Activated naive CD4-positive, alpha-beta T cell treated with anti-CD3 and anti-CD28 coated beads for 36 hours (primary cell): ENCODE measurements at places on chromosomes 2 and 18. TPM values are rescaled to one million over a fixed set of nuclear protein-coding genes. Genes with fewer than 3 reads are reported as not detected.
A peak's percentile ranks its signal among the peaks of the same experiment; 100 is the strongest.

DNA sequence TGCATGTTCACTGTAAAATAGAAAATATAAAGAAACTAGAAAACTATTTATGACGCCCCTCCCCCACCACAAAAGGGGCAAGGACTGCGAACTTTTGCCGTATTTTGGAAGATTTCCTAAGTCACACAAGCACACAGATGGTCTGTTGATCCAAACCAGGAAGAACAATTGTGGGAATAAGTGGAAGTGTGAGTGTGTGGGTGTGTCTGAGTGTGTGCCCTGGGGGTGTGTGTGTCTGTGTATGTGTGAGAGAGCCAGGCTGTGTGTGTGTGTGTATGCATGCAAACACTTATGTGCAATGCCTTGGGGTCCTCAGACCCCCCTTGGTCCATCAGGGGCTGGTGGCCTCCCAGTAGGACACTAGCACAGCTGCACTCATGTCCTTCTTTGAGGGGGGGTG, 43.1 kb downstream of the HPCAL1 start:
- DNase-seq: no peak

DNA sequence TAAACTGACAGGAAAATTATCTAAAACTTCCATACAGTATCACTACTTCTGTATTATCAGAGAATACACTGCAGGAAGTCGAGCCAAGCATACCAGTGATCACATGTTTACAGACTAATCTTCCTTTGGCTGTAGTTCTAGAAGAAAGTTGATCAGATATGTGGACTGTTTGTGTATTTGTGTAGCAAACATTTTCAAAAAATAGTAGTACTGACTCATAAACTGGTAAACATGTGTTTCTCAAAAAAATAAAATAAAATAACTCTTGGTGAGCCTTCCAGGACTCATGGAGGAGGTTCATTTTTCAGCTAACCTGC, 148.9 kb upstream of the SLC39A10 start:
- no peak for DNase-seq

GRCh38 chr2:37553411-37554154, 117.9 kb downstream of the CDC42EP3 start:
- no peak for DNase-seq

- DNase-seq: no peak
Measured at GRCh38 chr2:138712212-138712979, 67.8 kb downstream of the NXPH2 start.

The TLX2 gene
- 0.10 TPM for total RNA-seq

- DNase-seq: no peak
Measured at GRCh38 chr2:121705390-121705789, 31.3 kb downstream of the NIFK start.

The CFAP53 gene
- 0.40 TPM for total RNA-seq

DNA sequence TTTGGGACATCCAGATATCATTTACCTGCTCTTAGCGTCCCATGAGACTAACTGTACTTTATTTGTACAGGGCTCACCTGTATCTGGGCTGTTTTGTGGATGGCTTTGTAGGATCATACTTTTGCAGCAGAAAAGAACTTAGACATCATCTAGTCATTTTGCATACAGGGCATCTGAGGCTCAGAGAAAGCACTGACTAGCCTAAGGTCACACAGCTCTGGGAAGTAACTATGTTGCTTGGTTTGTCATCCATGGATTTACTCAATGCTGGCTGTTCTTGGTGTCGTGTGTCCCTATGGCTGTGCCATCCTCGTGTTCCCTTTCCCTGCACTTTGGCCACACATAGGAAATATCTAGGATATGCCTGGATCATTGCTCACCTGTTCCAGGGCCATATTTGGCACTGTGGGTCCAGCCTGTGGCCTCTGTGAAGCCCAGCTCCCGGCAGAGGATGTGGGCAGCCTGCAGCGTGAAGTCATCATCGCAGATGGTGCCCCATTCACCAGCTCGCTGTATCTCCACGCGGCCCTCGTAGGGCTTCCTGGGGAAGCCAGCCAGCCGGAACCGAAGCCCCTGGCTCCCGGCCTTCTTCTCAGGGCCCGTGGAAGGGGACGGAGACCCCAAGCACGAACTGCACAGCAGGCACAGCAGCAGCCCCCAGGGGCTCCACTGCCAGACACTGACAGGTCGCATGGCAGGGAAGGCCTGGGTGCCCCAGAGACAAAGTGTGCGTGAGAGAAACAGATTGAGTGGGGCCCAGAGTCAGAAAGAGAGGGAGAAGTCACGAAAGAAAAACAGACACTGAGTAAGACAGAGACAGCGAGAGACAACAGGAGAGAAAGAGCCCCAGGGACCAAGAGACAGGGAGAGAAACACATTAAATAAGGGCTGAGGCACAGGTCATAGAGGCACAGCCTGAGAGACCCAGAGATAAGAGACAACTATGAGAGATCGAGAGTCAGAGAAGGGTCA, 1.5 kb downstream of the LOXL3 start:
- no peak for DNase-seq

The ALPG gene
- total RNA-seq: not detected

GRCh38 chr18:421247-422155, 79.0 kb downstream of the COLEC12 start:
- no peak for DNase-seq

GRCh38 chr2:13114391-13114790, 397.7 kb downstream of the TRIB2 start:
- DNase-seq: no peak

The ATOH8 gene
- not detected for total RNA-seq

DNA sequence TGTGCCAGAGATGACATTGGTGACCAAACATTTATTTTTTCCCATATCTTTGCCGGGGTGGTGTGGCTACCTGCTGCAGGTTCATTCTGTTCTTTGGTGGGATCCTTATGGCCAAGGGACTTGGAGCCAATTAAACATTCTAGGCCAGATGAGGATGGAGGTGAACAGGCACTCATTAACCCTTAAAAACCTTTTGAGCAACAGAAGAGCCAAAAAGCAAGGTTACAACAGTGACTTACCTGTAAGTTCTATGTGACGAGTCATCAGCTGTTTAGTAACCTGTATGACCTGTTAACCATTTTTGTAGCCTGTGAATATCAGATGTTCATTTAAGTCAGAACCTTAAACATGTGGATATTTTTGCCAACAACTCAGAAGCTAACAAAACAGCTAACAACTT, 105.6 kb downstream of the XRCC5 start:
- DNase-seq: no peak

- DNase-seq: no peak
Measured at GRCh38 chr2:174397773-174398172, 2.2 kb downstream of the SCRN3 start.

DNA sequence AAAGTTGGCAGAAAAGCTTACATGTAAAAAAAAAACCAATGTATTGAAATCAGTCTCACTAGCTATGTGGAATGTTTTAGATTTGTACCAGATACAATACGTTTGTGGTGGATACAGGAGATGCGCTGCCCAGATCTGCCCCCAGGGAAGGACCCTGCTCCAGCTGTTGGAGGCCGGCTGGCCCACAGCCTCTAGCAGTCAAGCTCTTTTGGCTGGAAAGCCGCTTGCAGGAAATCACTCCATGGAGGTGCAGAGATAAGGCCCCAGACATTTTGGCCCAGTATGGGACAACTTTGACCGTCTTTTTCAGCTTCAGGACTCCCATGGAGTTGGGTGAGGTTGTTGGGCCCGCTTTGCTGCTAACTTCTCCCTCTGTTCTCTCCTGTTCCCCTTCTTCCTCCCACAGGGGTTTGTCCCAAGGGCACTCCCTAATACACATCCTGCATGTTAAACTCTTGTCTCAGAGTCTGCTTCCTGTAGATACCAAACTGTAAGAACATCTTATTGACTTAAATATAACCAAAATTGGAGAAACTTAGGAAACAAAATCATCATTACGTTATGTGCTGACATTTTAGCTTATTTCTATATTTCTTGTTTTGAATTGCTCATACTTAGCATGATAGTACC, 1.7 kb upstream of the QPCT start:
- no peak for DNase-seq

DNA sequence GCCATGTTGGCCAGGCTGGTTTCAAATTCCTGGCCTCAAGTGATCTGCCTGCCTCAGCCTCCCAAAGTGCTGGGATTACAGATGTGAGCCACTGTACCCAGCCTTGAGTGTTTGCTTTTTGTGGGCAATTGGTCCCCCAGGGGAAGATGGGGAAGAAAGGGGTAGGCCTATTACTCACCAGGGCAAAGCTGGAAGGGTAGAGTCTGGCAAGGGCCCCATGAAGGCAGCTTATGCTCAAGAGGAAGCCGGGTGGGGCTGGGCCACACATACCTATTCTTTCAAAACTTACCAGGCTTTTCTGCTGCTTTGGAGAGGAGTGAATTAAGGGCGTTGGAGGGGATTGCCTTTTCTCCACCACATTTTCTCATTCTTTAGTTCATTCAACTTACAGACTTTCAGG, 24.5 kb upstream of the CD28 start:
- peak; percentile 37 for DNase-seq

The HNMT gene
- not detected for total RNA-seq

- peak; percentile 84 for DNase-seq
Measured at GRCh38 chr2:130824492-130825061, 12.1 kb upstream of the ARHGEF4 start.

The LGALSL gene
- 1.5 TPM for total RNA-seq

GRCh38 chr2:220081171-220081570, 453.7 kb downstream of the SLC4A3 start:
- DNase-seq: no peak

DNA sequence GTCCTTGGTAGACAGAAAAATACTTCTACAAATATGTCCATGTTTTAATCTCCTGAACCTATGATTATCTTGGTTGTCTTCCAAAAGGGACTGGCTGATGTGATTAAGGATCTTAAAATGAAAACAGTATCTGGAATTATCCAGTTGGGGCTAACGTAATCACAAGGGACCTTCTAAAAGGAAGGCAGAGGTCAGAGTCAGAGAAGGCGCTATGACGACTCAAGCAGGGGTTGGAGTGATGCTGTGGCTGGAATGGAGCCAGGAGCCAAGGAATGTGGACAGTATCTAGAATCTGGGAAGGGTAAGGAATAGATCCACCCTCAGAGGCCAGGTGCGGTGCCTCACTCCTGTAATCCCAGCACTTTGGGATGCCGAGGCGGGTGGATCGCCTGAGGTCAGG, 4.2 kb upstream of the USP14 start:
- no peak for DNase-seq

DNA sequence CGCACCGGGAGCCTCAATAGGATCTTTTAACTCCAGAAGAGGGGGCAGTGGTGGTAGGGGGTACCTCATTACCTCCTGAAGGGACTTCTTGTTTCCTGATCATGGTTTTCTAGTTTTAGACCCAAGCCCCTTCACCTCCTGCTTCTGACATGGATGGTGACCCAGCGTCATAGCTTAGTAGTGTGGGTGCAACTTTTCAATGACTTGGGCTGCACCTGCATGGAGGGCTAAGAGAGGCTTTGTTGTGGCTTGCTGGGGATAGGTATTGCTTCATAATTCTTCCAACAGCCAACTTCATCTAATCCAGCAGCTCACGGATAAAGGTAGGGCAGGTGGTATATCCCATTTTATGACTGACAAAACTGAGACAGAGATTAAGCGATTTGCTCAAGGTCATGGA, 3.0 kb downstream of the SLC1A4 start:
- DNase-seq: no peak

DNA sequence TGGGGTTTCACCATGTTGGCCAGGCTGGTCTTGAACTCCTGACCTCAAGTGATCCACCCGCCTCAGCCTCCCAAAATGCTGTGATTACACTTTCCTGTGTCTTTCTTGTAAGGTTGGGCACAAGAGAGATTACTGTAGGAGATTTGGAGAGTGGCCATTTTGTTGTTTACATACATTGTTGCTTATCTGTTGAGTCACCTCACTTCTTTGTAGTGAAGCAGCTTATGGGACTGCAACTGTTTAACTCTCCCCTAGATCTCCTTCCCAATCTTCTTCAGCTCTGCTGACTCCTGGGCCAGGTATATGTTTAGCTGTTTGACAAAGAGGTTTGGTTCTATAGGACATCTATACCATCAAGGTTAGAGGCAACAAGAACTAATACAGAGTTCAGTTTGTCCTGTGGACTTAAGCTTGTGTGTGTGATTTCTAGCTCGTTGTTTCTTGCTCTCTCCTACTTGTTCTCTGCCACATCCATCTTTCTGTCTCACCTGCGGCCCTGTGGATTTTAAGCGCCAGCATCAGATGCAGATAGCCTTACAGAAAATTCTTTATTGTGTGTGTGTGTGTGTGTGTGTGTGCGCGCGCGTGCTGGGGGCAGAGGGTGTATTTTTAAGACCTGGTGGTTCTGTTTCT, 95.4 kb downstream of the HAUS1 start:
- DNase-seq: no peak

DNA sequence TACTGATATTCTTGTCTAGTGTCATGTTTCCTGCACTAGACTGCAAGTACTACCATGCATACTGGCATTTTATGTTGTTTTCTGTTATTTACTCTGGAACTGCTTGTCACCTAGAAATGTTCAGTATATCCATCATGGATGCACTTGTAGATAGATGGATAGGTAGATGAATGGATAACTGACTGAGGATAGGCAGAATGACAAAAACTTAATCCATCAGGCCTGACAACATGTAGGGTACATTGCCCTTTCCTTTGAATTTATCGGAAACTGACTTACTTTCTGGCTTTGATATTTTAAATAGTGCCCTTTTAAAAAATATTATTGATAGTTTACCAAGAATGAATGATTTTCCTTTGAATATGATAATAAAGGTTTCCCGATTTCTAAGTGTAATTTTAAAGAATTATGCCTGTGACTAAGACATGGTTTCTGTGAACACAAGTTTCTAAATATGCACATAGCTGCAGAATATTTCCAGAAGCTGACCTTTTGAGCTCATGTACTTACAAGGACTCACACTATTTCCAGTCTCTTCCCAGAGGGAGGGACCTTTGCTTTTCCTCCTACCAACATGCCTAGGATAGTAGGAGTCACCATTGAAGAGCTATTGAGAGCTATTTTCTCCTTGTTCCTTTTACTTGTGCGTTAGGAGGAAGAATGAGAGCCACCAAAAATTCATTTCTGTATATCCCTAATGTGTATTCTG, 81.3 kb downstream of the ANKRD12 start:
- DNase-seq: no peak

- DNase-seq: no peak
Measured at GRCh38 chr2:43344868-43345373, 118.5 kb upstream of the ZFP36L2 start.

- no peak for DNase-seq
Measured at GRCh38 chr2:27353762-27354596, 2.6 kb downstream of the GTF3C2 start.

The AMER3 gene
- total RNA-seq: not detected

- DNase-seq: no peak
Measured at GRCh38 chr18:78319264-78319663, 660.4 kb upstream of the SALL3 start.

DNA sequence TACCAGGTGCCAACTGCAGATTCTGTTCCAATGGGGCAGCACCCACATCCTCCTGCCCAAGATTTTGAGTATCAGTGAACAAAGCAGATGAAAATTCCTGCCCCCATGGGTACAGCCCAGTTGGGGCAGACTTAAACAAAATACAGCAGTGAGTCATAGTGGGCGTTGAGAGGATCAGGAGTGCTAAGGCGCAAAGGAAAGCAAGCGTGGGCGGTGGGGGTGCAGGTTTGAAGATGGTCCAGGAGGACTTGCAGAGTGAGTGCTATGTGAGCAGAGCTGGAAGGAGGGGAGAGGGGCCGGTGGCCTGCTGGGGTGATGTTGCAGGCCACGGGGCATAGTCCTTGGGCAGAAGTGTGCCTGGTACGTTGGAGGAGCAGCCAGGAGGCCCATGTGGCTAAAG, 24.7 kb downstream of the STEAP3 start:
- no peak for DNase-seq
